ENCODE measurements at places on chromosomes 7 and 10.

- DNase-seq, result no peak
Observed at GRCh38 chr7:137482466-137482865, 138.9 kb upstream of the PTN start.

GRCh38 chr10:62728479-62728878, 76.0 kb upstream of the ADO start:
- DNase-seq, result no peak

GRCh38 chr10:132509506-132510173, 27.9 kb upstream of the INPP5A start:
- DNase-seq, result no peak

DNA sequence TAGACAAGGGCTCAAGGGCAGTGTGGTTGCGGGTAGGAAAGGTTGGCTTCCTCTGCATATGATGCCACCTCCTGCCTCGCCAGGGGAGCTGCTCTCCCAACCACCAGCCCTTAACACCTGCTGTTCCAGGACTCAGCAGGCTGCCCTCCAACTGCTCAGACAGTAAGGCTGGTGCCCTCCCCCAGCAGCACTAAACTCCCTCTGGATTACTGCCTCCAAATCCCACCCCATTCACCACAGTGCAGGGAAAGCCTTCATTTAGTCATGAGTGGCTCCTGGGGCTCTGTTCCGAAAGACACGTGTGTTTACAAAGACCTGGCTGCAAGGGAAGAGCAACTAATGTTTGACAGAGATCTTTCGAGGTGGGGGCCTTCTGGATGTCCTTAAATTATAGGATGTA, 437.2 kb upstream of the MKI67 start:
- no peak for DNase-seq

DNA sequence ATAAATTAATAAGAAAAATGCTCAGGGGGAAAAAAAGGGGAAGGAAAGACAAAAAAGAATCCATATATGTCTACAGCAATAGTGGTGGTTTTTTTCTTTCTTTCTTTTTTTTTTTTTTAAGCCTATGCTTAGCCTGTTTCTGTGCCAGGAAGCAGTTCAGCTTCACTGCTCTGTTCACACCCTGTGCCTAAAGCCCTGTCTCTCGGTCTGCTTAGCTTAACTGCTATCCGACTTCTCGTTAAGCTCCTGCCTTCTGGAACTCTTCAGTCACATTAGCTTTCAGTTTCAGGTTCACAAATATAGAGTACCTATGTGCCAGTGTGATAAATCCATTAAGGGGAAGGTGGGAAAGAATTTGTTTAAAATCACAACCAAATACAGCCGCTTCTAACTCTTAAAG, 26.5 kb upstream of the NRG3 start:
- no peak for DNase-seq

DNA sequence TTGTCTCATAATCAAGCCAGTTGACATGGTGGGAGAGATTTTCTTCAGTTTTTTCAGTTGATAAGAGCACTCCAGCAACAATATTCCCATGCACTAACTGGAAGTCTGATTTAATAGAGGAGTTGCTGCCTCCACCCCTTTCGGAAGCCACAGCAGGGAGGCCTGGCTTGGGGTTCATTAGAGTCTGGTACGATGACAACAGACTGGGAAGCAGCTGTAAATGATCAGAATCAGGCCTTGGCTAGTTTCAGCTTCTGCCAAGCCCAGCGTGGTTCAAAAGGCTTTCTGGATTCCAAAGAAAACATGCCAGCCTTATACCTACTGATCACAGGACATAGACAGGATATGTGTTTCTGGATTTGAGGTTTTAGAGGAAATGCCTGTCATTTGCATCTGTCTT, 274.0 kb downstream of the CSTF2T start:
- no peak for DNase-seq

DNA sequence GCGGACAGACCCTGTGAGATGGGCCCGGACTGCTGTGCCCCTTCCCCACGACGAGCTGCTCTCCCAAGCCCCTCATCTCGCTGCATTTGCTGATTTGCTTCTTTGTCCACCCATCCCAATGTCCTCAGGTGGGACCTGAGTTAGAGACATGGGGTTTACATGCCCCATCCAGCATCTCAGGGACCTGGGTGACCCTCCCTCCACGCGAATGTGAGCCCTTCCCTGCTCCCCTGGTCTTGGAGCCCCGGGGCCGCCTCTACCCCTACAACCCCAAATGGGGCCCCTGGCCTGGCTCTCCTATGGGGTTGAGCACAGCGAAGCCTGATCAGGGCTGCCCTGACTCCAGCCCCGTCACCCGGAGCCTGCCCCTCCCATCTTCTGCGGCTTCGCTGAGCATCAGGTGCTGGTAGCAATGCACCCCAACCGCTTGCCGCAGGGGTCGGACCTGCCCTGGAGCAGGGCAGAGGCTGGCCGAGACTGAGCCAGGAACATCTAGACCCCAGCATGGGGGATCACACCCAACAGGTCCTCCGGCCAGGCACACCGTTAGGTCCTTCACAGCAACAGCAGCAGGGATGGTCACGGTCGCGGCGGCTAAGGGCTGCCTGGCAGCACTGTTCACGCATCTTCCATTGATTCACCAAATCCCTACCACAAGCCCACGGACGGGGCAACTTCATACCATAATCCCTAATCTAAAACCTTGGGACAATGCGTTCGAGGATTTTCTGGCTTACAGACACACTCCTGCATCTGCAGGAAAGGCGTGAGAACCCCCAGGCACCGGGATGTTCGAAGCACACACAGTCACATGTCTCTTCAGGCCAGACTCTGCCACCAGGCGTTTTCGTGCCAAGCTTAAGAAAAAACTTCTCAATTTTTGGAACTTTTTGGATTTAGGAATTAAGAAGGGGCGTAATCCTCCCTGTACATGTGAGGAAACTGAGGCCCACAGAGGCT, 15.5 kb downstream of the WDR86 start:
- DNase-seq, result no peak

DNA sequence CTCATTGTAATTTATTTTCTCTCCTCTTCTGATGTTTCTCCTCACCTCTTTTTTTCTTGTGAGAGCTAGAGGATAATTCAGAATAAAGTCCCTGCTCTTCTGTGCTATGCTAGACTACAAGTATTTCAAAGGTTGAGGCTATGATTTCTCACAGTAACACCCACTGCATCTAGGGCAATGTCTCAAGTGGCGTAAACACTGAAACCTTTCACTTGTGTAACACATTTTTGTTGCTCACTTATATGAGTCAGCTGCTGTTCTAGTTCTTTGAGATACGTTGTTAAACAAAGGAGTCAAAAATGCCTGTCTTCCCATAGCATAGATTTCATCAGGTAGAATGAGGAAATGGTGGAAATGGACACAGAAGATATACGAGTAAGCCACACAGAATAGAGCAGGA, 305.1 kb upstream of the PITRM1 start:
- DNase-seq, result no peak

- no peak for DNase-seq
Observed at GRCh38 chr7:29105191-29105590, 41.1 kb downstream of the CPVL start.

DNA sequence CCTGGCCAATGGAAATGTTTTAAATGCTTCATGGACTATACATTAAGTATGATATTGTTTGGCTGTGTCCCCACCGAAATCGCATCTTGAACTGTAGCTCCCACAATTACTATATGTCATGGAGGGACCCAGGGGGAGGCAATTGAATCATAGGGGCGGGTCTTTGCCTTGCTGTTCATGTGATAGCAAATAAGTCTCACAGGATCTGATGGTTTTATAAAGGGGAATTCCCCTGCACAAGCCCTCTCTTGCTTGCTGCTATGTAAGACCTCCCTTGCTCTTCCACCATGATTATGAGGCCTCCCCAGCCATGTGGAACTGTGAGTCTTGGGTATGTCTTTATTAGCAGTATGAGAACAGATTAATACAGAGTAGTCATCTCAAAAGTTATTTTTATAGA, 32.4 kb upstream of the GRB10 start:
- no peak for DNase-seq

- peak; percentile 47 for DNase-seq
Observed at GRCh38 chr10:101840741-101841453, 2.7 kb downstream of the KCNIP2 start.

DNA sequence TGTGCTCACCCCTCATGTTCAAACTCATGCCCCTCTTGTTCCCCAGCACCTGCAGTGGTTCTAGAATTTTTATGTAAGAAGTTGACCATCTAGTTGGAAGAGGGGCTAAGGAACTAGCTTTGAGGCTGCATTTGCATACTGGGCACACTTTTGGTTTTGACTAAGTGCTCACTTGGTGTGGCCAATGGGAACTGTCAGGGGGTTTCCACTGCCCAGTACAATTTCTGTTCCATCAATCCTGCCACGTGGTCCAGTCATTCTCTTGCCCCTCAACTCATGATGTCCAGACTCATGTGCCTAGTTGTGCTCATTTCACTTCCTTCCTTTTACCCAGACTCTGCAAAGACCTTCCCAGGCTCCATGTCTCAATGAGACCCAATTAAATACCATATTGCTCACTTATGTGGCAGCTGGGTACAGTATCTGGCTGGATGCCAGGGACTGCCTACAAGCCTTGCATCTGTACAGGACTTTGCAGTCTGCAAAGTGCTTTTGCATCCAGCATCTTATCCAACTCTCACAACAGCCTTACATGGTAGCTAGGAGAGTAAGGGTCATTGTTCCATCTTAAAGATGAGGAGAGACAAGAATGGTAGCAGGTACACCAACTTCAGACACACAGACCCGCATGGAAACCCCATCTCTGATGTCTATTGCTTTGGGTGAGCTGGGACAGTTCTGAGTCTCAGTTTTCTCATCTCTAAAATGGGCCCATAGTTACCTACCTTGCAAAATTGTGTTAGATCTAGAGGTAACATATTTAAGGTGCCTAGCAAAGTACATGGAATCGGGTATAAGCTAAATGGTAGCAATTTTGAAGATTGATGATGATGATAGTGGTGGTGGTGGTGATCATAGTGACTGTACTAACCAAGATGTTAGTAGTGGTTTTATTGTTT, 30.1 kb upstream of the KCNMA1 start:
- DNase-seq, result no peak

GRCh38 chr7:149415391-149416071, 45.3 kb downstream of the ZNF777 start:
- DNase-seq, result no peak

DNA sequence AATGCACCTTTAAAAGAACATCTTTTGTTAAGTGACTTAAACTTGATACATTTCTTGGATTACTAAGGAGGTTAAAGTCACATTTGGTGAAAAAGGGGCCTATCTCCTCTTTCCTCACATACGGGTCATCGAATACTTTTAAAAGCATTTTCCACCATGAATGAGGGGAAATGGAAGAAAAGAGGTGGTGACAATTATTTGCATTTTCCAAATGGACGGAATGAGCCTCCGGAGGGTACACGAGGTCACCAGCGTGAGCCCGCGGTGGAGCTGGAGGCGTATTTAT, 1.0 kb upstream of the BMPR1A start:
- no peak for DNase-seq

DNA sequence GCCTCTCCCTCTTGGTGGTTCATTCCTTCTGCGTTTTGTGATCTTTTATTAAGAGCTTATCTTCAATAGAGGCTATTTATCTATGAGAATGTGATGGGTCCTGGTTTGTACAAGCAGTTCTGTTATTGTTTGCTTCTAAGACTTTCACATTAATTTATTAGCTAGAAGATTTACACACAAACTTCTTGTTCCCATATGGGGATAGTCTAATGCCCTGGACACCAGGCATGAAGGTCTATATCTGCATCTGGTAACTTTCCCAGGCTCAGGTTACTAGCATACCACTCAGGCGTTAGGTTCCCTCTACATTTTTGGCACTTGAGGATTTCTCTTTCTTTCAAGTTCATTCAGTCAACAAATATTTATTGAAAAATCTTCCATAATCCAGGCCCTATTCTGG, 7.7 kb downstream of the XPNPEP1 start:
- no peak for DNase-seq

DNA sequence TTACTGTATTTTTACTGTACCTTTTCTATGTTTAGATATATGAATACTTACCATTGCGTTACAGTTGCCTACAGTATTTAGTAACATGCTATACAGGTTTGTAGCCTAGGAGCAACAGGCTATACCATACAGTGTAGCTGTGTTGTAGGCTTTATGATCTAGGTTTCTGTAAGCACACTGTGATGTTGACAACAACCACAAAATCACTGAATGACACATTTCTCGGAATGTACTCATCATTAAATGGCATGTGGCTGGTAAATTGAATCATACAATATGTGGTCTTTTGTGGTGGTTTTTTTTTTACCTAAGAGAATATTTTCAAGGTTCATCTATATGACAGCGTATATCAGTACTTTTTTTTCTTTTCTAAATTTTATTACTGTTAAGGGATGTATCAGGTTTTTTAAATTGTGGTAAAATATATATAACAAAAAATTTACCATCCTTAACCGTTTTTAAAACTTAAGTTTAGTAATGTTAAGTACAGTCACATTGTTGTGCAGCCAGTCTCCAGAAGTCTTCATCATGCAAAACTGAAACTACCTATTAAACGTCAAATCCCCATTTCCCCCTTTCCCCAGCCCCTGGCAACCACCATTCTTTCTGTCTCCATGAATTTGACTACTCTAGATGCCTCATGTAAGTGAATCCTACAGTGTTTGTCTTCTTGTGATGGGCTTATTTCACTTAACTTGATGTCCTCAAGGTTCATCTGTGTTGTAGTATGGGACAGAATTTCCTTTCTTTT, 21.5 kb downstream of the BTAF1 start:
- DNase-seq, result no peak

DNA sequence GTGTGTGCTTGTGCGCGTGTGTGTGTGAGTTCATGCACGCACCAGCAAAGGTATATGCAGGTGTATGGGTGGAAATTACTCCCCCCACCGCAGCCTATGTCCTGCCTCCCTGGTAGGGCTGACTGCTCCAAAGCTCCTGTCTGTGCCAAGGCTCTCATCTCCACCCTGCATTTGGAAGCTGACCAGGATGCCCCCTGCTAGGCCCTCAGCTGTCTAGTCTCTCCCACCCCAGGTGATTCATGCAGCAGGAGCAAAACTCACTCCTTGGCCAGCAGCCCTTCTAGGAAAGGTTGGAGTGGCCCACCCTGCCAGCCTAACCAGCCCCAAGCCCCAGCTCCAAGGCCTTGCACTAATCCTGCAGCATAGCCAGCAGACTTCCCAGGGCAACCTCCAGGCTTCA, 148.4 kb downstream of the GRID1 start:
- no peak for DNase-seq

DNA sequence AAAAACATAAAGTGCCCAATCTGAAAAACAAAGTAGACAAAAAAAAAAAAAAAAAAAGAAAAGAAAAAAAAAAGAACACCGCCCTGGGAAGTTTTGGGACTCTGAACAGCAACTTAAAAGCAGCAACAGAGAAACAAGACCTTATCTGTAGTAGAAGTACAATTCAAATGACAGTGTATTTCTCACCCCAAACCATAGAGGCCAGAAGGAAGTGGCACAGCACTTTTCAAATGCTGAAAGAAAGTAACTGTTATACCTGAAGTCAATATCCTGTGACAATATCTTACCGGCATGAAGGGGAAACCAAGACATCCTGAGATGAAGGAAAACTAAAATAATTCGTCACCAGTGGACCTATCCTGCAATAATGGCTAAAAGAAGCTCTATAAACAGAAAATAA, 112.1 kb downstream of the DNAJC1 start:
- DNase-seq, result no peak

- no peak for DNase-seq
Observed at GRCh38 chr10:34029455-34029854, 695.0 kb upstream of the NRP1 start.
